ENCODE measurements at places on chromosomes 1 and 21.

DNA sequence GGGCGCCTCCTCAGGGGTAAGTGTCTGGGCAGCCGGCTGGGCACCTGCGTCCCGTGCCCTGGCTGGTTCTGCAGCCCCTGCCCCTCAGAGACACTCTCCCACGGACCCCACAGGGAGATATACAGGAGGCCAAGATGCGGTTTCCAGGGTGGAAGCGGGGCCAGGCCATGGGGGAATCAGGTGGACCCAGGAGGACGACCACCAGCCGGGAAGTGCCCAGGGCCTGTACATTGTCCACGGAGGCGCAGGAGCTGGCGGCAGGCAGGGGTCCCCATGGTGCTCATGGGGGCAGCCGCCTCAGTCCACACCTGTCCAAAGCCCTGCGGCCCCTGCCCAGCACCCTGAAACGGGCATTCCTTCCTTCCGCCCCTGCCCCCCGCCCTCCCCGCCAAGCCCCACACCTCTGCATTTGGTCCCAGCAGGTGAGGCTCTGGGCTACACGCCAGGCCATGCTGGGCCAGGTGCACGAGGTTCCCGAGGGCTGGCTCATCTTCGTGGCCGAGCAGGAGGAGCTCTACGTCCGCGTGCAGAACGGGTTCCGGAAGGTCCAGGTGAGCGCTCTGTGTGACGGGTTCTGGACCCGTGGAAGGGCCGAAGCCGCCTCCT lies 36.7 kb downstream of the SLC19A1 start:
- no peak for DNase-seq

DNA sequence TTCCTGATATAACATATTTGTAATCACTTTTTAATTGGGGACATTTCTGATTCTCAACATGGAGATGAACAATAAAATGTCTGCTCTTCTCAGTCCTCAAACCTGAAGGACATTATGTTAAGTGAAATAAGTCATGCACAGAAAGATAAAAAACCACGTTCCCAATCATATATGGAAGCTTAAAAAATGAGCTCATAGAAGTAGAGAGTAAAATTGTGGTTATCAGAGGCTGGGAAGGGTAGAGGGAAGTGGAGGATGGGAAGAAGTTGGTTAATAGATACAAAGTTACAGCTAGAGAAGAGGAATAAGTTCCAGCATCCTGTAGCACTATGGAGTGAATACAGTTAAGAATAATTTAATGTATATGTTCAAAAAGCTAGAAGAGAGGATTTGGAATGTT lies 1.5 kb upstream of the CD48 start:
- DNase-seq, result no peak

DNA sequence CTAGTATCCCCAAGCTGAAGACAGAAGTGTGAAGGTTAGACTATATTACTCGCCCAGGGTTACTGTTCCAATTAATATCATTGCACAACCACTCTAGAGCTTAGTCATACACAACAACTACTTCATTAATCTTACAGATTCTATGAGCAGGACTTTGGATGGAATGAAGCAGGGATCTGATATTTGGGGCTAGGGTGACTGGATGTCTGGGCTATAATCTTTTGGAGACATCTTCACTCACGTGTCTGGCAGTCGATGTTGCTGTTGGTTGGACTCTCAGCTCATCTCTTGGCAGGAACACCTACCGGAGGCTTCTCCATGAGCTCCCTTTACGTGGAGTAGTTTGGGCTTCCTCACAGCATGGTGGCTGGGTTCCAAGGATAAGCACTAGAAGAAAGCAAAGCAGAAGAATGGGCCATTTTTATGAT lies 519.2 kb upstream of the B3GALT2 start:
- DNase-seq, result no peak

DNA sequence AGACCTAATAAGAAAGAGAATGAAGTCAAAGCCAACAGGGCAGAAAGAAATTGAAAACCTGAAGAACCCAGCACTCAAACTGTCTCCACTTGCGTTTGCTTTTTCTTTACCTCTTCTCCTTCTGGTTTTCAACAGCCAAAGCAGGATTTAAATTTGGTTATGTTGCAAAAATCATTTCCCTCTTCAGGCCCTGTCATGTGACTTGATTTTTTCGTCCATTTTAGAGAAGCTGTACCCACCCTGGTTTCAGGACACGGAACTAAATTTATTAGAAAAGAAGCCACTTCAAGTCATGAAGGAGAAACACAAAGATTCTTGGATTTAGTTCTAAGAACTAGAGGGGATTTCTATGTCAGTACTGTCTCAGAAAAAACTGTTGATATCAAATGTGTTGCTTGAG lies 1.0 kb upstream of the SYNJ1 start:
- DNase-seq, result no peak

DNA sequence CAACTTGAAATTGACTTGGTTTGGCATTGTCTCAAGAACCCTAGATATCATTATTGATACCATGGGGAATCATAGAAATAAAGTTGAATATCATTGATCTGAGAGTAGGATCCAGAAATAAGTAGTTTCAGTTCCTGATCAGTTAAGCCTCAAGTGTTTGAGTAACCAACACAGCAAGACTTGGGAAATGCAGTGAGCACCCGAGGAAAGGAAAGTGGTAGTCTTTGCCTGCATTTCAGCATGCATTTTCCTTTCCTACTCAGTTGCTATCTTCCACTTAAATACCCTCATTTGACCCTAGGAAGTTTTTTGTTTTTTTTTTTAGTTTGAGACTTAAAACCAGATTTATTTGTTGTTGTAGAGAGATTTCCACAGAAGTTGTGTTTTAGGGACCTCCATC lies 18.9 kb downstream of the CLEC20A start:
- no peak for DNase-seq

DNA sequence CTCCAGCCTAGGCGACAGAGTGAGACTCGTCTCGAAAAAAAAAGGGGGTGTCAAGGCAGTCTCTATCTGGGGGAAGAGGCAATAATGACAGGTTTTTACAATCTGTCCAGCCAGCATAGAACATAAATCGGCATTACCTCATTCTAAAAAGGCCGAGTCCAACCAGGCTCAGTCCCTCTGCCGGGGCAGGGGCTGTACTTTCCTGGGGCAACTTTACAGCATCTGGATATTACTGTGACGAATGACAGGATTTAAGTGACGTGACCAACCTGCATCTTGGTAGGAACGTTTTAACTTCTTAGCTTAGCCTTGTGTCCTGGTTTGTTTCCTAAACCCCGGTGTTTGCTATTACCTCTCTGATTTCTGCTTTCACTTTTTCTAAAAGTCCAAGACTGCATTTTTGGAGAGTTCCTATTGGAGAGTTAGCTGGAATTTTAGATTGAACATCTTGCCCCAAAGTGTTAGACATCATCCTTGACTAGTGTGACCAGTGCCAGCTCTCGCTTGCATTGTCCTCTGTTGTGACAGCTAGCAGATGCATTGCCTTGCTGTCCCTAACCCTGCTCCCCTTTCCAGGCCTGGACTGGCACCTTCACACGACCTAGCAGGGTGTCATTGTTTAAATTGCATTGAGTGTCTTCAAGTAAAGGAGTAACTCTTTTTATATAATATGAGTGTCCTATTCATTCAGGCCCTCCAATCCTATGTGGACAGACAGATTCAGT lies 96.5 kb downstream of the TGFBR3 start:
- DNase-seq, result no peak

DNA sequence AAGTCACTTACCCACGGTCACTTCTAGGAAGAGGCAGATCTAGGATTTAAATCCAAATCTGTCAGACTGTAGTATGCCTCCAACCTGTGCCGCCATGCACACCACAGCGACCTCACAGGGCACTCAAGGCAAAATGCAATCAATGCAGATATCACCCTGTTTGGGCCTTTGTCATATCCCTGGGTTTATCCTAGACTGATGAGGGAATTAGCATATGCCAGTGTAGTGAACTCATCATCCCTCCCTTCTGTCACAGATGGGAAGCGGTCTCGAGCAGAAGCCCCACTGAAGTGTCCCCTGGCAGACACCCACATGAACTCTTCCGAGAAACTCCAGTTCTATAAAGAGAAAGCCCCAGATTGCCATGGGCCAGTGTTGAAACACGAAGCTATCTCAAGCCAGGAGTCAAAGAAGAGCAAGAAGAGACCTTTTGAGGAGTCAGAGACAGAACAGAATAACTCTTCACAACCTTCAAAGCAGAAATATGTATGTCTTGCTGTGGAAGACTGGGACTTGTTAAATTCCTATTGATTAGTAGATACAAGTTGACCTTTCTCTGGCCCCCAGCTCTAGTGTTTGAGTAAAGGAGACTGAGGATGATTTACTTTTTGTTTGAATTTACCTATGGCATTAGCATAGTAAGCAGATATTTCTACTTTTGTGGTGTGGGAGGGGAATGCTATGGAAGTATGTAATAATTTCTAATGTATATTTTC lies 21.4 kb downstream of the LRRC42 start:
- no peak for DNase-seq

DNA sequence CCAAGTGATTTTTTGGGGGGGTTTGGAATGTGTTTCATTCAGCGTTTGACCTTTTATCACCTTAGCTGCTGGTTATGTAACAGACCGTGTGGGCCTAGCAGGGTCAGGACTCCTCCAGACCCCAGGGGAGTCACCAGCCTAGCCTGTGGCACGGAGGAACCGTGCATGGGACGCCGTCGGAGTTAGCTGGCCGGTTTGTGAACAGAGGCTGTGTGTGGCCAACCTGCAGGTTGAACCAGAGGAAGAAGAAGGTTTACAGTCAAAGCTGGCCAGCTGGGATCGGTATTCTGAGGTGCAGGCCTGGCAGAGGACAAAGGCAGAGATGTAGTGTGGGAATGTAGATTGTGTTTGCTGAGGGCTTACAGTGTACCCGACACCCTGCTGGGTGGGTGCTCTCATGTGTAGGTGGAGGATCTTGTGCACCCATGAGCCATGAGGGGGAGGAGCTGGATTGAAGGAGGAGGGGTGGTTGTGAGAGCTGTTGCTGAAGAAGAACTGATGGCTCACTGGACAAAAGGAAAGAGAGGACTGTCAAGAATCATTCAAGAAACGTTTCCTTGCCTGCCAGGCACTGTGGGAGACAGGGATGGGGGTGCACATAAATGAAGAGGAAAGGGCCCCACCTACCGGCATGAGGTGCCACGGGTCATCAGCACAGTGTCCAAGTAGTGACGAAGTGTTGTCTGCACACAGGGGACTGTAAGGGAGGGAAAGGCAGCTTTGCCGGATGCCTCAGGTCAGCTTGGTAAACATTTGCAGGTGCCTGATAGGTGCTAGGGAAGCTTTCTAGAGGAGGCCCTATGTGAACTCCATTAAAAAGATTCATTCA lies 40.0 kb upstream of the PWP2 start:
- DNase-seq, result no peak

DNA sequence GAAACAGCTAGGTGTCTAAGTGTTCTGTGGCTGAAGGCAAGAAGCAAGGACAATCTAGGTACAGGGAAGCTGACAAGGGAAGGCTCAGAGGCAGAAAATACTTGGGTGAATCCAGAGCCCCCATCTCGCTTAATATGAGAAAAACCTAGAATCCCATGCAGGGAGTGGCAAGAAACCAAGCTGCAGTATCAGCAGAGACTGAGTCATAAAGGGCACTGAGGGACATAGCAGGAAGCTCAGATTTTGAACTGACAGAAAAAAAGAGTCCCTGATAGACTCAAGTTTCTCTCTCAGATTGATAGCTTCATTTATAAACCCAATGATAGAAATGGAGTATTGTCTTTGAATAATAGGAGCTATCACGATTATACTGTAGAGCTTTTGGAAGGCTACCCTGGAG lies 77.3 kb upstream of the KCNJ15 start:
- no peak for DNase-seq

DNA sequence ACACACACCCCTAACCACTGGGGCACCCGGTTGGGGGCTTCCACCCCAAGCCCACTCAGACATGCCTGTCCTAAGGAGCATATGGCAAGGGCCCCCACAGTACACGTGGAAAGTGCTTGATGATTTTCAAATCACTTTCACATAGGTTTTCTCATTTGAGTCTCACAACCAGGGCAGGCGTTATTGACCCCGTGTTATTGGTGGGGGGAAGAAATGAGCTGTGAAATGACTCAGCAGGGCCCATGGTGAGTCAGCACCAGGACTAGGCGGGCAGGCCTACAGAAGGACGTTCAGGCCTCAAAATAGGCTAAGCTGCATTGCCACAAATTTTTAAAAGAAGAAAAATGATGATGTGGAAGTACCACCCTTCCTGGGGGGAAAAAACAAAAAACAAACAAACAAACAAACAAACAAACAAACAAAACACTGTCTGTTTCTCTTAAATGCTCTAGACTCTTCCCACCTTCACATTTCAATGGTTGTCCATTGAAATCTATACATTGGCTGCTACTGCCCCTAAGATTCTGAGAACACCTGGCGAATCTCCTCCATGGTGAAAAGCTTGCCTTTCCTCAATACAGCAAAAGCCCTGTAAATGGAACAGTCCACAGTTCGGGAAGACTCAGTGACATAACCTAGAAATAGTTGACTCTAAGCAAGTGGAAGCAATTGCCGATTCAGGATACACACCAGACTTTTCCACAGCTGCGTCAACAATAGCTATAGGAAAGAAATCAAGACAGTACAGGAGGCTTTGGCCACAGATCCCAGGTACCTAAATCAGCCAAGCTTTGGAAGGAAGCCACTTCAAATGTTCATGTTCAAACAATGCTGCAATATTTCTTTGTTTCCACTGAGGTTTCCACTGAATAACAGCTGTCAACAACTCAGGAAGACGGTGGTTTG lies 234.7 kb downstream of the TOMM20 start:
- peak; percentile 68 for DNase-seq
